Activated CD4-positive, alpha-beta T cell treated with anti-CD3 and anti-CD28 coated beads for 36 hours (primary cell): ENCODE measurements at places on chromosomes 3 and 15. TPM values are rescaled to one million over a fixed set of nuclear protein-coding genes. Genes with fewer than 3 reads are reported as not detected.

DNA sequence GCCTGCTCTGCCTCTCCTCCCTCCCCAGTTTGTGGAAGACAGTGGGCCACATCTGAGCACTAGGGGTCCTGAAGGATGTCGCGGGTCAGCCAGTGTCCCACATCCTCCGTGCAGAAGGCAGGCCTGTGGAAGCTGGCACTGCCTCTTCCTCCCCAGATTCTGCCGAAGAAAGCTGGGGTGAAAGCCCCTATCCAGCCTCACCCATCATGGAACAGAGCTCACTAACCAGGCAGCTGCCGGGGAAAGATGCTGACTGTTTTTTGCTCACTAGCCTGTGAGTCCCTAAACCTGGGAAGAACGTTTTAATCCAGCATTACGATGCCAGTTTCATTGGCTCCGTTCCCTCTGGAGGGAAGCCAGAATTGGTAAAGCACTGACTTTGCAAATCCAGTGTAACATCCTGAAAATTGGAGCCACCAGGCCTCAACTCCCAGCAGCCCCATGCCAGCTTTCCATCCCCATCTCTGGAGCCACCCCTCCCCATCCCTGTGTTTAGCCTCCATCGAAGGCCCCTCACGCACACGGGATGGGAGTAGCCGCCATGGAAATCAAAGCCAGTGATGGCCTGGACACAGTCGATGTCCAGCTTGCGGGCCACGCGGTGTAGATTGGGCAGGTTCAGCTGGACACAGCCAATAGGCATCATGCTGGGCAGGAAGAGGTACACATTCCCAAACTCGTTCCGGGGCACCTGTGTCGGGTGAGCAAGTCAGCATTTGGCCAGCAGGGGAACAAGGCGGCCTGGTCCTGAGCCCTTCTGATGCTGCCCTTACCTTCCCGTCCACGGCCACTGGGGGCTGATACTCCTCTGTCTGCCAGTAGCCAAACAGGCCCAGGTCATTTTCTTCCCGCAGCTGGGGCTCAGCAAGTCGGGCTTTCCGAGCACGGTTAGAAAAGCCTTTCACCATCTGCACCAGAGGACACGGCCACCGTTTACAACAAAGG is 23.5 kb downstream of the TMEM43 start:
- DNase-seq, result no peak
- no peak overlapping the region for H3K27ac ChIP-seq
- H3K27me3 ChIP-seq, result no peaks in the 10 kb centered on the region
- peaks cover 23% of the 10 kb centered on the region for H3K36me3 ChIP-seq
- no peak overlapping the region for H3K4me3 ChIP-seq

DNA sequence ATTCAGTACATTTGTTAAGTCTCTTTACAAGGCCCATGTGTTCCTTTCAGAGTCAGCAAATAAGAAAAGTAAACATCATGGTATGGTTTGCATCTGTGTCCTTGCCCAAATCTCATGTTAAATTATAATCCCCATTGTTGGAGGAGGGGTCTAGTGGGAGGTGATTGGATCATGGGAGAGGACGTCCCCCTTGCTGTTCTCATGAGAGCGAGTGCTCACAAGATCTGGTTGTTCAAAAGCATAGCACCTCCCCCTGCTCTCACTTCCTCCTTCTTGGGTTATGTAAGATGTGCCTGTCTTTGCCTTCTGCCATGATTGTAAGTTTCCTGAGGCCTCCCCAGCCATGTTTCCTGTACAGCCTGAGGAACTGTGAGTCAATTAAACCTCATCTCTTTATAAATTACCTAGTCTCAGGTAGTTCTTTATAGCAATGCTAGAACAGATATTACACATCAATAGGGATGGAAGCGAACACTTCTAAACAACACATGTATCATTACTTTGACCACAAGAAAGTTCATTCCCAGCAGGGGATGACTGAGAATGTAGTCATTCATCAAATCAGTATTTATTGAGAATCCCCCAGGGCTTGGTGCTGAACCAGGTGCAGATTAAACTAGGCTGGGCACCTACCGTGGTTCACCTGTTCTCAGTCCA is 4.1 kb downstream of the EFCAB12 start:
- no peak overlapping the region for H3K4me3 ChIP-seq
- peaks cover 4% of the 10 kb centered on the region for H3K36me3 ChIP-seq
- H3K27me3 ChIP-seq, result no peaks in the 10 kb centered on the region
- peaks cover 37% of the 10 kb centered on the region for H3K4me1 ChIP-seq
- peak overlapping the region; percentile 2 for H3K27ac ChIP-seq

DNA sequence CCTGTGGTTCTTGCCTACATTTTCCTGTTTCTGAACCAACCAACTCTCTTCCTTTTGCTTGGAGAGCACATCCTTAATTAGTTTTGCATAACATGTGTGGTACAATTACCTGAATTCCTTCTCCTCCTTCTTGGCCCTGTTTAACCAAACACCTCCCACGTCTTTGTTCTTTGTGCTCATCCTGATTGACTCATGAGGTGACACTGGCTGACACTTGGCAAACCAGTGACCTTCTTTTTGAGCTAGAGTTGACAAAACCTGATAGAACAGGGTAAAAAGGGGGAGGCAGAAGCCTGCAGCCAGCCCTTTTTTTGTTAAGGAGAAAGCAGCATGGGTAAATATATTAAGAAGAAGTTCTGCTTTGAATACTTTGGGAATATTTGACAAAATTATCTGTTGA is 99.2 kb upstream of the SAMMSON start:
- DNase-seq, result no peak
- H3K27me3 ChIP-seq, result peaks cover 4% of the 10 kb centered on the region
- no peaks in the 10 kb centered on the region for H3K4me1 ChIP-seq
- no peaks in the 10 kb centered on the region for H3K36me3 ChIP-seq

DNA sequence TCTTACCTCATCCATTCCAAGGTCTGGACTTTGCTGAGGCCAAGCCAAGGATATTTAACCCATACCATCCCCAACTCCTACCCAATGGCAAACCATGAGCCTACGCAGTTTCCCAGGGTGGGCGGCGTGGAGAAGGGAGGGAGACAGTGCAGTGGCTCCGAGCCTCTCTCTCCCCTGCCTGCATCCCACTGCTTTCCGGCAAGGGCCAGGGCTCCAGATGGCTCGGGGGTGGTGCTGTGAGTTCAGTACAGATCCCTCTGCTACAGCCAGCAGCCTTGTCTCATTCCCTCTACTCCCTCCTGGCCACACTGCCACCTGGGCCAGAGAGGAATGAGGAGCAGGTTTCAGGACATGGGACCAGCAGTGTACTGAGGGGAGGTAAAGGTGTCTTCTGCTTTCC is 44.3 kb upstream of the APEH start:
- H3K27ac ChIP-seq, result no peak overlapping the region
- no peak overlapping the region for H3K4me3 ChIP-seq
- no peak for DNase-seq

GRCh38 chr3:136818191-136818768 is 646 bp upstream of the SLC35G2 start:
- peak overlapping the region; percentile 55 for H3K27ac ChIP-seq
- peaks cover 19% of the 10 kb centered on the region for H3K4me1 ChIP-seq
- H3K27me3 ChIP-seq, result peaks cover 27% of the 10 kb centered on the region
- H3K36me3 ChIP-seq, result peaks cover 3% of the 10 kb centered on the region
- H3K4me3 ChIP-seq, result peak overlapping the region; percentile 72
- peak; percentile 78 for DNase-seq

- H3K36me3 ChIP-seq, result no peaks in the 10 kb centered on the region
- H3K4me3 ChIP-seq, result no peak overlapping the region
- H3K27me3 ChIP-seq, result no peaks in the 10 kb centered on the region
- H3K4me1 ChIP-seq, result no peaks in the 10 kb centered on the region
Observed at GRCh38 chr3:30012941-30013543, 593.4 kb upstream of the TGFBR2 start.

- peak overlapping the region; percentile 96 for H3K27ac ChIP-seq
- H3K4me1 ChIP-seq, result peaks cover 20% of the 10 kb centered on the region
- peaks cover 19% of the 10 kb centered on the region for H3K36me3 ChIP-seq
- DNase-seq, result peak; percentile 48
- peak overlapping the region; percentile 91 for H3K4me3 ChIP-seq
Observed at GRCh38 chr3:47512416-47513124, 942 bp downstream of the ELP6 start.

GRCh38 chr3:52299247-52299878 is 11.7 kb downstream of the GLYCTK start:
- no peak overlapping the region for H3K27ac ChIP-seq
- no peak overlapping the region for H3K4me3 ChIP-seq
- H3K36me3 ChIP-seq, result peaks cover 5% of the 10 kb centered on the region
- H3K27me3 ChIP-seq, result no peaks in the 10 kb centered on the region
- peaks cover 9% of the 10 kb centered on the region for H3K4me1 ChIP-seq

- H3K4me1 ChIP-seq, result peaks cover 8% of the 10 kb centered on the region
- peaks cover 13% of the 10 kb centered on the region for H3K27me3 ChIP-seq
- H3K36me3 ChIP-seq, result no peaks in the 10 kb centered on the region
- no peak overlapping the region for H3K27ac ChIP-seq
- DNase-seq, result no peak
Observed at GRCh38 chr3:24507776-24508422, 13.2 kb upstream of the THRB start.

GRCh38 chr3:37700466-37701248 is 161.0 kb upstream of the CTDSPL start:
- H3K36me3 ChIP-seq, result no peaks in the 10 kb centered on the region
- no peak for DNase-seq
- H3K27ac ChIP-seq, result no peak overlapping the region
- no peak overlapping the region for H3K4me3 ChIP-seq
- H3K27me3 ChIP-seq, result peaks cover 6% of the 10 kb centered on the region
- no peaks in the 10 kb centered on the region for H3K4me1 ChIP-seq

- peaks cover 38% of the 10 kb centered on the region for H3K4me1 ChIP-seq
- H3K36me3 ChIP-seq, result no peaks in the 10 kb centered on the region
- peak; percentile 83 for DNase-seq
- peak overlapping the region; percentile 83 for H3K4me3 ChIP-seq
- H3K27me3 ChIP-seq, result peaks cover 16% of the 10 kb centered on the region
Observed at GRCh38 chr3:42501681-42502428, 588 bp upstream of the VIPR1 start.

DNA sequence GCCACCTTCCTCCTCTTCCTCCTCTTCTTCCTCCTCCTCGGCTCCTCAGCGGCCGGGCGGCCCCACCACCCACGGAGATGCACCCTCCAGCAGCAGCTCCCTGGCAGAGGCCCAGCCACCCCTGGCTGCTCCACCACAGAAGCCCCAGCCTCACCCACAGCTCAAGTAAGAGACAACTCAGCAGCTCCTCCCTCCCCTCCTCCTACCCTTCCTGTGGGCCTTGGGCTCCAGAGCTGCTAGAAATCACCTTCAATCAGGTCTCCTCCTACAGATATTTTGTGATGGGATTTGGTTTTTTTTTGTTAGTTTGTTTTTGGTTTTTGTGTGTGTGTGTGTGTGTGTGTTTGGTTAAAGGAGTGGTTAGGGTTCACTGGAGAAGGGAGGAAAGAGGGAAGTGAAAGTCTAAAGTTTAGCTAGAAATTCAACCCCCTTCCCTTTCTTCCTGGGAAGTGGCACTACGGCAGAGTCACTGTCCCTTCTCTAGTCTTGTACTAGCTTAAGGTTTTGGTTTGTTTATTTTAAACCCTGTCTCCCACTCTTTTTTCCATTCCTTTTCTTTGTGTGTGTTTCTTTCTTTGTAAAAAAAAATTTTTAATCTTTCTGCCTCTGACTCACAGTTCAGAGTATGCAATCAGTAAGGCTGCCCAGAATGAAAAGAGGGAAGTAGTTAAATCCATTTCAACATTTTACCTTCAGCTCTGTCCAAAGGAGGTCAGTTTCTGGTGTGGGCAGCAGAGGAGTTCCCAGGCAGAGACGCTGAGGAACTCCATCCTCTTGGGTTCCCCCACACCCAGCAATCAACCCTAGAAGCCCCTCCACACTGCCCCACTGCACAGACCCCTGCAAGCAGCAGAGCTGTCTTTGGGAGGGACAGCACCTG is 29.0 kb upstream of the TIMP4 start:
- peaks cover 5% of the 10 kb centered on the region for H3K27me3 ChIP-seq
- no peaks in the 10 kb centered on the region for H3K36me3 ChIP-seq
- H3K4me1 ChIP-seq, result peaks cover 52% of the 10 kb centered on the region

- no peaks in the 10 kb centered on the region for H3K27me3 ChIP-seq
- H3K36me3 ChIP-seq, result no peaks in the 10 kb centered on the region
- no peaks in the 10 kb centered on the region for H3K4me1 ChIP-seq
- no peak overlapping the region for H3K4me3 ChIP-seq
Observed at GRCh38 chr3:102200560-102200959, 234.3 kb upstream of the ZPLD1 start.

- H3K36me3 ChIP-seq, result peaks cover 14% of the 10 kb centered on the region
- DNase-seq, result peak; percentile 76
- H3K27ac ChIP-seq, result peak overlapping the region; percentile 29
Observed at GRCh38 chr3:38004415-38005075, 14.0 kb downstream of the VILL start.

DNA sequence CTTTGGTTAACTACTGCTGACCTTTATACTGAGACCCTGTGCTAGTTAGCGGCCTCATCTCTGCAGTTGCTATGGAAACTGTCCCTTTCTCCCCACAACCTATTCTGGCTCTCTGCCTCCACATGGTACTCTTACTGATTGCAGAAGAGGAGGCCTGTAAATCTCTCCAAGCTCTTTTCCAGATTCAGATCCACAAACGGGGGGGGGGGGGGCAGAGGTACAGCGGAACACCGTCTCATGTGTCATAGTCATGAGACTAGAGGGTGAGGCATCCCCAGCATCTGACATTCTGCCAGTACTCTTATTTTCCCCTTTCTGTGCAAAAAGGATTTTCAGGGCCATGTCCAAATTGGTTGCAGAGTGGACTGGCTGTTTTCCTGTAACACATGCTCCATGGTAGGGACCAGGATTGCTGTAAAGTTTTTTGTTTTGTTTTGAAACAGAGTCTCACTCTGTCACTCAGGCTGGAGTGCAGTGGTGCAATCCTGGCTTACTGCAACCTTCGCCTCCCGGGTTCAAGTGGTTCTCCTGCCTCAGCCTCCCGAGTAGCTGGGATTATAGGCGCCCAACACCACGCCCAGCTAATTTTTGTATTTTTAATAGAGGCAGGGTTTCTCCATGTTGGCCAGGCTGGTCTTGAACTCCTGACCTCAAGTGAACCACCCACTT is 8.3 kb upstream of the MAP1A start:
- H3K27me3 ChIP-seq, result no peaks in the 10 kb centered on the region
- no peak overlapping the region for H3K4me3 ChIP-seq
- DNase-seq, result no peak
- no peaks in the 10 kb centered on the region for H3K36me3 ChIP-seq

- H3K36me3 ChIP-seq, result no peaks in the 10 kb centered on the region
- no peak overlapping the region for H3K4me3 ChIP-seq
- peaks cover 11% of the 10 kb centered on the region for H3K27me3 ChIP-seq
- no peaks in the 10 kb centered on the region for H3K4me1 ChIP-seq
Observed at GRCh38 chr3:126365351-126366277, 8.4 kb upstream of the KLF15 start.

DNA sequence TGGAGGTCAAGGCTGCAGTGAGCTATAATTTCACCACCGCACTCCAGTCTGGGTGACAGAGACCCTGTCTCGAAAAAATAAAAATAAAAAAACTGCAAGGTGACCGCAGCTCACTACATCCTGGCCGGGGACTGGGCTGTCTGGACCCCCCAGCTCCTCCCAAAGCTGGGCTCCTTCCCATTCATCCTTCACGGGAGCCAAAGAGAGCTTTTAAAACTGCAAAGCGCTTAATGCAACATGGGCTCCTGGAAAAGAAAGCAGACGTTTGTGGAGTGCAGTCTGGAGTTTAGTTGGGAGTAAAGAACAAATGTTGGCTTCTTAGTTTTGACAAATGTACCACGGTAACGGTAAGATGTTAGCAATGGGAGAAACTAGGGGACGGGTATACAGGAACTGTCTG is 12.1 kb downstream of the PLXND1 start:
- peaks cover 18% of the 10 kb centered on the region for H3K4me1 ChIP-seq
- H3K4me3 ChIP-seq, result no peak overlapping the region
- H3K27me3 ChIP-seq, result no peaks in the 10 kb centered on the region
- DNase-seq, result no peak

The CDHR4 gene
- total RNA-seq, result 0.32 TPM

The CRABP1 gene
- 0.96 TPM for total RNA-seq

The SLC12A1 gene
- not detected for total RNA-seq

The KNG1 gene
- total RNA-seq, result not detected

The CKMT1B gene
- total RNA-seq, result not detected

The CCDC174 gene
- 16.2 TPM for total RNA-seq

The SNURF gene
- total RNA-seq, result 20.4 TPM

The BCL6 gene
- total RNA-seq, result 42.9 TPM

The TMC3 gene
- total RNA-seq, result not detected
